ENCODE measurements at places on chromosomes 4 and X.

DNA sequence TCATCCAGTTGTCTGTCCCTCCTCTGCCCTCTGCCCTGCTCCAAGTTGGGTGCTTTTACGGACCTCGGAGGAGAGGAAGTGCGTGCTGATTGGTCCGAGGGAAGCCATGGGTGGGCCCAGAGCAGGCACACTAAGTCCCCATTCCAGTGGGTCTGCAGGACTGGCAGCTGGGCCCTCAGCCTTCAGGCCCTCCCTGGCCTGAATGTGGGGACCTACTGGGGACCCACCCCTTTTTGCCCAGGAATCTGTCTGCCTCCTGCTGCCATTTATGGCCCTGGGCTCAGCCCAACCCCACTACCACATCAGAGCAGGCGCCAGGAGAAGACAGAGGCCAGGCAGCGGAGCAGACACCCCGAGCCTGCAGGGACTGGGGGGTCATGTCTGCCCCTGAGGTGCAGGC lies 169.6 kb downstream of the TEX13A start:
- no peak for DNase-seq

GRCh38 chrX:78321809-78322208 lies 5.6 kb downstream of the CYSLTR1 start:
- no peak for DNase-seq

DNA sequence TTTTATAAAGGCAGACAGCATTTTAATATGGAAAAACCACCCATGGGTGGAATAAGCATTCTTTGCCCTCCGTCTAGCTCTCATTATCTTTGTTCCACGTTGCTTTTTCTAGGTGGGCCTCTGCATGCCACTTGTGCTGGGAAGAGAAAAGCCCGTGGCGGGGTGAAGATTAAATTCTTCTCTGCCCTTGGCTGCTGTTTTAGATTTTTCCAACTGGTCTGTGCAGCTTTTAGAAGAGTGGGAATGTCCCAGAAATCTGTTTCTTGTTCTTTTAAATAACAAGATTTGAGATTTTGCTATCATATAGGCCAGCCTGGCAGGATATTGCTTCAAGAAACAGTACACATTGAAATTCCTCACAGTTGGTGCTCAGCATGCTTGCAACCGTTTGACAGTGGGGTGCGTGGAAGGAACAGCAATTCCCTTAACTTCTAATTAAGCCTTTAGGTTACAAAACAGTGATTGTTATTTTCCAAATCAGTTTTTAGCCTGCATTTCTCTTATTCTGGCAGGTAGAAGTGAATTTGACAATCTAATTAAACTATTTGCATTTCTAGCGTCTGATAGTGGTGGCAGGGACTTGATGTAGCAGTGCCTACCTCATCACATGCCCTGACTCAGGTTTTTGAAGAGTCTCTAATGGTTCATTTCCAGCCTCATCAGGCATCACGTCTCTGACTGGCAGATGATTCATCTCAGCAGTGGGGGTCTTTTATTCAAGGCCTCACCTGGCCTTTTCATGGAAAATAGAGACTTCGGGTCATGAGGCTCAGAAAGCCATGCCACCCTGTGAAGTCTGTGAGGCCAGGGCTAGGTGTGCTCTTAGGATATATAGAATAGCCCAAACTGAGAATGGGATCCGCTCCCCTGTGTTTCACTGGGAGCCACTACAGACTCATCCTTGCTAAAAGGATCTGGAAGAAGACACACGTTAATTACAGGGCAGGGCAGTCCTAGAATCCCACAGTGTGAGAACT lies 50.8 kb downstream of the PPEF1 start:
- DNase-seq: no peak

DNA sequence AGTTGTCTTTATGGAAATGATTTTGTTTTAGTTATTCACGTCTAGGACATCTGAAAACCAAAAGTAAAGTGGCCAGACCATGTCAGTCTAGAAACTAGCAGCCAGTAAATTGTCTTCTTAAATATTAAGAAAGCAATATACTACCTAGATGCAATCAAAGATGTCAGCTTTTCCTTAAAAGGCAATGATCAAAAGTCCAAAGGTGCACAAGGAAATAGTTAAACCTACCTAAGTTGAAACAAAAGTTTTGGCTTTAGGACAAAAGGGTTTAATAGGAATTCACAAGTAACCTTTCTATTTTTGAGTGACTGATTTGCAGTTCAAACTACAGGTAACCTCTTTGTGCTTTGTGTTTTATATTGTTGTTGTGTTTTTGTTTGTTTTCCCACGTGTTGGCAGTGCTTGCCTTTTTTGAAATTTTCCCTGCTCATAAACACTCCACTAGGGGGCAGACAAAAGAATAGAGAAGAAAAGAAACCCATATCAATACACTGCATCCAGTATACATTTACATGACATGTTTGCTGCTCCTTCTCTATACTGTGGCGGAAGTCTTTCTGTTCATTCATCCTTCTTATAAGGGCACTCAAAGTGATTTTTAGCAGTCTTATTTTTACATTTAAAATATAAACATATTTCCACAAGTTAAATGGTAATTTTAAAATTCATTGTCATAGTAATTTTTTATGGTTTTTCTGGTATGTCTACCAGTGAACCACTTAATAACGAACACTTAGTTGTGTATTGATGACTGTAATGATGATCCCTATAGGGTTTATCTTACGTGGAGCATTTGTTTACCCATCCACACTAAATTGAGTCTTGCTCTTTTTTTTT lies 62.7 kb downstream of the GAB1 start:
- DNase-seq: no peak

GRCh38 chrX:9677098-9677739 lies 88.4 kb downstream of the GPR143 start:
- DNase-seq: peak; percentile 8

GRCh38 chrX:102863735-102864134 lies 73.3 kb upstream of the RAB40AL start:
- DNase-seq: peak; percentile 31

DNA sequence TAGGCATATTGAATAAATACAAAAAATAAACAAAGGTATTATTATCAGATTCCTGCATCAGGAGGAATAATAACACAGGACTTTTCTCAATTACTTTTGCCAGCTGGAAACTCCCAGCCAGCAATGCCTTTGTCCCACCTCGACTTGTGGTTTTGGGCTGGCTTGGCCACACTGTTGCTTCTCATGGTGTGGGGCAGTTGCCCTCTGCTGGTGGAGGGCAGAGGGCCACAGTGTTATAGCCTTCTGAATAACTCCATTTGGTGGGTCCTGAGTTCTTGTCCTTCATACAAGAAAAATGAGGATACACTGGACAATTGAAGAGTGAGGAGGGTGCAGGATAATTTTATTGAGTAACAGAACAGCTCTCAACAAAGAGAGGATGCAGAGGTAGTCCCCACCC lies 1206.0 kb upstream of the ADGRL3 start:
- DNase-seq: no peak

DNA sequence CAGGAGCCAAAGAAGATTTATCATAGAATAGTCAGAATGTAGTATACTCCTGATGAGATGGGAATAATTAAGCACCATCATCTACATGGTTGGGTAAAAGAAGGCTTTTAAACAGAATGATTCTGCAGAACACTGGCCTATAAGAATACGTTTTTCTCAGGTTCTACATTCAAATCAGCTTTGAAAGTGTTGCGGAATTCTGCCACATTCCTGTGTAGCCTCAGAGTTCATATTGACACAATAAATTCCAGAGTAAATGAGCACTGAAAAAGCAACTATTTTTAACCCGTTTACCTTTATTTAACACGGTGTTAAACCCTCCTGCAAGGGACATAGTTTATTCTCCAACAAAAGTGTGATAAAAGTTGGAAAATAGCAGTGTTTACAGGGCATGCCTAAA lies 950.2 kb upstream of the SLIT2 start:
- no peak for DNase-seq

DNA sequence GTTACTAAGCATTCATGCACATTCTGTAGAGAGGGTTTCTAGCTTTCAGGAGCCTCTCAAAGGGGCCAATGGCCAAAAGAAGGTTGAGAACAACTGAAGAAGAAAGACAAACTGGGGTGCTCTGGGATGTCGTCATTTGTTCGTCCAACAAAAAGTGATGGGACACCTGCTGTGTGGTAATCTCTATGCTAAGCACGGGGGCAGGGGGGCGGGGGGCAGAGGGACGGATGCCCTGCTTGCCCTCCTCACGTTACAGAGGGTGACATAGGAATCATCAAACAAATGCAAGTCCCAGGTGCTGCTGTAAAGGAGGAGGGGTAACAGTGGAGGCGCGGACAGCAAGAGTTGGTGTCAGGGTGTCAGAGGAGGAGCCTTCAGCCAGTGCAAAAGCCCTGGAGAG lies 12.8 kb upstream of the CRMP1 start:
- DNase-seq: no peak

- DNase-seq: no peak
These were observed 43.2 kb upstream of the HUWE1 start for GRCh38 chrX:53729751-53730150.

- DNase-seq: no peak
These were observed 27.9 kb upstream of the ZCCHC12 start for GRCh38 chrX:118795528-118796280.

DNA sequence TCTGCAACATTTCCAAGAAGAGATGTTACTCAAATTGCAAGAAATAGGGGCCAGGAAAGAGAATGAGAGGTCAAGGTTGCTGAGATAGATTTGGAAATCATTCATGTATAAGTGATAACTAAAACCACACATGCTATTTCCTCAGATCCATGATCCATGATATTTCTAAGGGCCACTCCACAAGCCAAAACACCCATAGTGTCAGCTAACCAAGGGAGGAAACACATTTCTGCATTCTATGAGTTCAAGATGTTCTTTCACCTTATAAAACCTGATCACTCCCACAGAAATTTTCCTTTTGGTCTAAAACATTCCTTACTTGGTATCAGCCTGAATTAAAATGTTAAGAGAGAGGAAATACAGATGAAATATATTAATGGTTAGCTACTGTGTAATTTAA lies 47.2 kb downstream of the TBCK start:
- DNase-seq: peak; percentile 71

DNA sequence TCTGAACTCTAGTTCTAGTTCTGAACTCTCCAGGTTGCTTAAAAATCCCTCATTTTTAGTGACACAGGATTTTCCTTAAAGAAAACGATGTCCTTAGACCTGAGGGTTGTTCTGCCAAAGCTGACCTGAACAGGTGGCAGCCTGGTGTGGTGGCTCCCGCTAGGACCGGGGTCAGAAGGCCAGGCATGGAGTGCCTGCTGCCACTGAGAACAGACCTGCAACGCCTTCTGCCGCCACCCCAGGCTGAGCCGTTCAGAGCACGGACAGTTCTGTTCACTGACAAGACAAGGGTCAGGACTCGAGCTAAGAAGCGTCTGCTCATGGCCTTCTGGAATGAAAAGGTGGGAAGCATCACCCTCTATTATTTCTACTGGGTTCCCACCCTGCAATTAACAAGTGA lies 15.8 kb downstream of the DCTD start:
- DNase-seq: no peak

- DNase-seq: peak; percentile 12
These were observed 81.4 kb downstream of the CEP44 start for GRCh38 chr4:174365018-174365587.

DNA sequence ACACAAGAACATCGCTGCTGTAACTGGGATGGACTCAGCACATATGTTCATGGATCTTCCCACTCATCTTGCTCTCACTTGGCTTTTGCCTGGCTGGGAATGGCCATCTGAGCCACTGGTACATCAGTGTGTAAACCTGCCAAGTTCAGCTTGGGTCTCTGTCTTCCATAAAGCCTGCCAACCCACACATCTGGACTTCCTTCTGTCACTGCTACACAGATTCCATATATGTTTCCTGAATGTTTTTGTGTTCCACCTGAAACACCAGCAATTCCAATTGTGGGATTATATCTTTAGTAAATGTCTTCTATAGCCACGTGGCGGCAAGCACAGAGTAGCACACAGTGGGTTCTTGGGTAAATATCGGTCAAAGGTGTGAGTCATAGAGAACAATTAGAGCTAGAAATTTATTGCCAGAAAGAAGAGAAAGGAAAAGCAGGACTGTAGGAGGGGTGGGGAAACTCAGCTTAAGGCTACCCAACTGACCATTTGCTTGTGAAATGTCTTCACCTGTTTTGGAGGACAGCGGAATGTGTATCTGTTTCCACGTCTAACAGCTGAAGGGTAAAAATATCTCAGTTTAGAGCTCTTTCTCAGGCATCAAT lies 125.9 kb downstream of the MFAP3L start:
- no peak for DNase-seq

GRCh38 chrX:118772051-118772450 lies 44.6 kb downstream of the IL13RA1 start:
- no peak for DNase-seq

GRCh38 chr4:152630324-152630723 lies 49.5 kb downstream of the TMEM154 start:
- DNase-seq: no peak

DNA sequence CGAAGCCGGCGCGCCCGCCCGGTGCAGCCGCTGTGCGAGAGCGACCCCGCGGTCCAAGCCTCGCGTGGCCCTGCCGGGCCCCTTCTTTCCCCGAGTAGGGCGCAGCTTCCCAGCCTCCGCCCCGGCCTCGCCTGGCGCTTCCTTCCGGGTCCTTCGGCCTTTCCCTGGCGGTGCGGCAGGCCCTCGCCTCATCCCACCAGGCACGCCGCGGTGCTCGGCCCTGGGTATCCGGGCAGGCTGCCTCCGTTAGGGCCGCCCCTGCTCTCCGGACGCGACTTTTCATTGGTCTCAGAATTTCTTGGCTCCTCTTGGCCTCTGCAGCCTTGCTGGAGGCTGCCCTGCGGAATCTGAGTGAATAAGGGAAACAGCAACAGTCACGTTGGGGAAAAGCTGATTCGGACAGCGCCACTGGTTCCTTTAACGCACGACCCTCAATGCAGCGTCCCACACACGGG lies 429 bp downstream of the UVSSA start:
- peak; percentile 45 for DNase-seq

DNA sequence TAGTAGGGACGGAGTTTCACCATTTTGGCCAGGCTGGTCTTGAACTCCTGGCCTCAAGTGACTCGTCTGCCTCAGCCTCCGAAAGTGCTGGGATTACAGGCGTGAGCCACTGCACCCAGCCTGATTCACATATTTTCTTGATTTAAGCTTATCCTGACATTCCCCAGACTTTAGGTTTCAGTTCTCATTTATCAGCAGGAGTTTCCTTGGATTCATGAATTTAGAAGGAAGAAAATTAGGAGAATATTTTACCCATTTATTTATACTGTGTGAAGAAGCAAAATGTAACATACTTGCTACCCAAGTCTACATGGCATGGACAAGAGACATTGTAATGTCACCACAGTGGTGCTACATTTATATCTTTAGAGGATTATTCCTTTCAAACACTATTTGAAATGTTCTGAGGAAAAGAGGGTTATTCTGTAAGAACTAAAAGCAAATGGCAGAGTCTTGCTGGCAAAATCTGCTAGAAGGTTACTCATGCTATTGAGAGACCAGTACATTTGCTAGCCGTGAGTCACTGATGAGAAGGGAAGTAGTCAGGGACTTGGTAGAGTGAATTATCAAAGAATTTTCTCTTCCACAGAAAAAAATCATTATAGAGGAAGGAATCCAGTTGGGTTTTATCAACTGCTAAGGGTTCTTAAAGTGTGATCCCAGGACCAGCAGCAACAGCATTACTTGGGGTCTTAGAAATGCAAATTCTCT lies 26.1 kb upstream of the CFAP299 start:
- peak; percentile 75 for DNase-seq

DNA sequence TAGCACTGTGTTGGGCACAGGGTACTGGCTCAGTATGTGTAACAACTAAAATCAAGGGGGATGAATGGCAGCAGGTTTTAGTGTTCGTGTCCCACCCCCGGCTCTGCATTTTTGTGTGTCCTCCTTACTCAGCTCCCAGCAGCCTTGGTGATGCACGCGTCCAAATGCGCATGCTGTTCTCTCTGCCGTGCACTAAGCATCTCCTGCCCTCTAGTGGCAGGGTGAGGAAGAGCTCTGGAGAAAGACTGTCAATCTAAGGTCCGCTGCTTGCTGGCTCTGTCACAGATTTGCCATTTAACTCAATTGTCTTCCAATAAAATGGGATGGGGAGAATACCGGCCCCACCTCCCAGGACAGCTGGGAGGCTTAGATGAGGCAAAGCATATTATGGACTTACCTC lies 61.4 kb downstream of the WFS1 start:
- DNase-seq: no peak

Data from fibroblast of skin of left biceps (primary cell).